ENCODE measurements at places on chromosomes 1 and 21. TPM values are rescaled to one million over a fixed set of nuclear protein-coding genes. Genes with fewer than 3 reads are reported as not detected.

- no peak for DNase-seq
These were observed 48.0 kb downstream of the LYST start for GRCh38 chr1:235818632-235819136.

- no peak for DNase-seq
These were observed 94.0 kb upstream of the KCND3 start for GRCh38 chr1:112083487-112083886.

The MSH4 gene
- 0.01 TPM for polyA plus RNA-seq

- no peak for DNase-seq
These were observed 129.5 kb upstream of the DSCAM start for GRCh38 chr21:40976198-40977109.

The COL6A1 gene
- 4.8 TPM for polyA plus RNA-seq

The PLPPR5 gene
- polyA plus RNA-seq, result not detected

DNA sequence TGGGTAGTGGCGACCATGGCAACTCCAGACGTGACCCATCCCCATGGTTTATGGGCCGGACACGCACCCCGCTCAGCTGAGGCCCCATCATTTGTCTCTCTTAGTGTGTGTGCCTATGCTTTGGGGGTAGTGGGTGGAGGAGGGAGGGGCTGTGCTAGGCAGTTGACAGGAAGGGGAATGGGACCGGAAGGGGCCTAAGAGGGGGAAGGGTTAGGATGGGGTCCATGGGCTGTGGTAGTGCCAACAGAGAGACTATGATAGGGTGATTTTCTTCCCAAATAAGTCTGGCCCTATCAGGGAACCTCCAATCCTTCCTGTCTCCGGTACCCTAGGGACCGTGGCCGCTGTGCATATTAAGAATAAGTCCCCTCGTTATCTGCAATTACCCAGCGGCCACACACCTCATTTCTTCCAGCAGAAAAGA is 9.9 kb downstream of the DMAP1 start:
- DNase-seq, result no peak

- no peak for DNase-seq
These were observed 324.6 kb upstream of the CHRM3 start for GRCh38 chr1:239061770-239062169.

DNA sequence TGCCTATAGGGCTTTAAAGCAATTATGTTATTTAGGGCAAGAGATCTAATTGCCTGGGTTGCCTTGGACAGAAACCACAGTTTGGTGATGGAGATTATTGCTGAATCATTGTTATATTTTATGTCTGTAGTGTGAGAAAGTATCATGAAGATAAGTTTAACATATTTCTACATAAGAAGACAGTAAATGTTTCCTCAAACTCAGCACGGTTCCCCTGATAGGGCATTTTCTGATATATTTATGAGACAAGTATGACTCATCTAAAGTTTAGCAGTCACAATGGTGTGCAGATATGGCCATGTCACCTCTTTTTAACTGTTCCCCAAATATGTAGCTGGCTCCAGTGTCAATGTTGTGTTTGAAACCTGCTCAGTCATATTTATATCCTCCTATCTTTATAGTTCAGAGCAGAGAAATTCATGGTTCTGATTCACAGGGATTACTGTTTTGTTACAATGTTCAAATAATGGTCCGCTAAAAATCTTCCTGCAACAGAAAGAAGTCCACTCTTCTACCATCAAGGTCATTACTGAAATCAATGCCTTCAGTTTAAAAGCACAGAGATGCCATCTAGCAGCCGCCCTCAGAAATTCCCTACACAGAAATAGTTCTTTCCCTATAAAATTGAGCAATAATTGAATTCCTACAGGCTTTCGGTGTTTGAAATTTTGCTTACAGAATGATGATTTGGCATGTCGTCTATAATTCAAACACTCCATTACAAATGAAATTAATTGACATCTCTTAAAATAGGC is 3.7 kb downstream of the OLFM3 start:
- DNase-seq, result no peak

DNA sequence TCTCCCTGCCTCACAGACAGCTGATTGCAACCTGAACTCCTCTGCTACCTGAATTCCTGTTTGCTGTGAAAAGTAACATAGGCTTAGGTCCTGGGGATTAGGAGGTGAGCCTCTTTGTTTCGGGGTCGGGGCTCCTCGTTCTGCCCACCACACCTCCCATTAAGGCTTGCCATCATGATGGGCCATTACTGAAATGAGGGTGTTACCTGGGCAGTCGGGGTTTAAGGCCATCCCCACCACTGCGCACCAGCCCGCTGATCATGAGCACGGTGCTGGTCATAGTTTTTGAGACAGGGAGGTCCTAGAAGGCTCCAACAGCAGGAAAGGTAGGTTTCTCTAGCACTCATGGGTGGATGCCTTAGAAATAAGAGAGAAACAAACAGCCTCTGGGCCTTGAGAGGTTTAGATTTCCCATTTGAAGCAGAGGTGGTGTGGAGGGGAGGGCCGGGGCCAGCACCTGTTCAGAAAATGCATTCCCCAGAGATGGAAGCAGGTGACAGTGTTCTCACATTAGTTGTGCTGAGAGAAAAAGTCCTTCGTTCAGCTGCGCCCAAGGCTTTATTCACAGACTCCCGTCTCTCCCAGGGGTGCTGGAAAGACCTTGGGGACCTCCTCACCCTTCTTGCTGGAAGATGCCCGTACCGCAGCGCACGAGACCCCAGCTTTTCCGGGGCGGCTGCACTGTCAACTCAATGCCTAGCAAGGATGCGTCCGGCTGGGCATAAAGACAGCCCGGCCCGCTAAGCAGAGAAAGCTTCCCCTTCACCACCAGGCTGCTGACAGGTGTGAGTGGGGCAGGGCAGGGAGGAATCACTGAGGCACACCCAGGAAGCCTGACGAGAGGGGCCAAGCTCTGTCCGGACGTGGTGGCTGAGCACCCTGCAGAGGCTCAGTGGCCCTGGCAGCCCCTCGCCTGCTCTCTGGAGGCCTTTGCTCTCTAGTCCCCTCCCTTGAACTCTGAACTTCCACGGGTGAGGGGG is 125.5 kb downstream of the PGBD5 start:
- no peak for DNase-seq

The LCE2A gene
- polyA plus RNA-seq, result not detected

DNA sequence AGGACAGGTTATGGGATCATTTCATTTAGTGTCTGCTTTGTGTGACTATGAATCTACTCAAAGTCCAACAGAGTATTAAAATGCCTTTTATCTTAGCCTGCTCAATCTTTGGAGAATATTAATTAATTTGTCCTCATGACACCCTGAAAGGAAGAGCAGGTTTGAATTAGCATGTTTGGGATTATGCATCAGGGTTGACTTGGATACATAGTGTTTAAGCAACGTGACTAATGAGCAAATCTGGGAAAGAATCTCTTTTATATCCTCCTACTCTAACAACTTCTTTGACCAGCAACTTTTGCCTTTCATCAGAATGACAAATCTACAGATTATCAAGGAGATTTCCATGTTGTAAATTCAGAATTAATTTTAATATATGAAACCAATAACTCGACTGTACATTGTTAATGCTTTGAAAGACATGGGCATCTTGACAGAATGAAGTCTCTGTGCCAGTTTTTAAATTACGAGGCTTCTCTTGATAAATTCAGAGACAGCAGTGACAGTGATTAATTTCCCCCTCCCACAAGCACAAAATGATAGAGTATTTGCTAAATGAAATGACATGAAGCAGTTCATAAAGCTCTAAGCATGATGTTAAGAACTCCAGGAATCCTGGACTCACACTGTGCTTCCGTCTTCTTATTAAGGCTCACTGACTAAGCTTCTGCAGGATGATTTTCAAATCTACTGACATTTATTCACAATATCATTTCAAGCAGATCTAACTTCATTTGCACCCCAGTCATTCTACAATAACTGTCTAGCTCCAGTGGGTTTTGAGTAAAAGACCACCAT is 156.5 kb downstream of the PCNX2 start:
- DNase-seq, result no peak

- no peak for DNase-seq
These were observed 465.3 kb downstream of the RWDD3 start for GRCh38 chr1:95699149-95699953.

DNA sequence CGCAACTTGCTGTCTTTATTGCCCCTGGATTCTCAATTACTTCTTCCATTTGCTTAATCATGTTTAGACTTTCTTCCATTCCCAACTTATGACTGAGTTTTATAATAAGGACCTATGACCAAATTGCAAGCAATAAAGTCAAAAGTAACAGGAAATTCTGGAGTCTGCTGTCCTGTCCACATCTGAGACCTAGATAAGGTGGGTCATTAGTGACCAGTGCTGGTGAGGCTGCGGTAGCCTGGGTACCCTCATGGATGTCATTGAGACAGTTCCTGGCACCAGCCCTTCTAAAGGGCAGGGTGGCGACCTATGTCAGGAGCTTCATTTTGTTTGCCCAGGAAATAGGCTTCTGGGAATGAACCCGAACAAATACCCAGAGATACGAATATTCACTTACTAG is 30.6 kb upstream of the SSBP3 start:
- DNase-seq, result no peak

GRCh38 chr21:18228060-18228739 is 16.4 kb upstream of the CHODL start:
- DNase-seq, result no peak

- DNase-seq, result peak; percentile 63
These were observed 4.7 kb upstream of the FAAP20 start for GRCh38 chr1:2199042-2199810.

- DNase-seq, result no peak
These were observed 17.4 kb upstream of the DPYD start for GRCh38 chr1:97938285-97938642.

The SLC9C2 gene
- polyA plus RNA-seq, result not detected

The SHE gene
- not detected for polyA plus RNA-seq

GRCh38 chr1:55233145-55233777 is 18.1 kb upstream of the USP24 start:
- peak; percentile 81 for DNase-seq

DNA sequence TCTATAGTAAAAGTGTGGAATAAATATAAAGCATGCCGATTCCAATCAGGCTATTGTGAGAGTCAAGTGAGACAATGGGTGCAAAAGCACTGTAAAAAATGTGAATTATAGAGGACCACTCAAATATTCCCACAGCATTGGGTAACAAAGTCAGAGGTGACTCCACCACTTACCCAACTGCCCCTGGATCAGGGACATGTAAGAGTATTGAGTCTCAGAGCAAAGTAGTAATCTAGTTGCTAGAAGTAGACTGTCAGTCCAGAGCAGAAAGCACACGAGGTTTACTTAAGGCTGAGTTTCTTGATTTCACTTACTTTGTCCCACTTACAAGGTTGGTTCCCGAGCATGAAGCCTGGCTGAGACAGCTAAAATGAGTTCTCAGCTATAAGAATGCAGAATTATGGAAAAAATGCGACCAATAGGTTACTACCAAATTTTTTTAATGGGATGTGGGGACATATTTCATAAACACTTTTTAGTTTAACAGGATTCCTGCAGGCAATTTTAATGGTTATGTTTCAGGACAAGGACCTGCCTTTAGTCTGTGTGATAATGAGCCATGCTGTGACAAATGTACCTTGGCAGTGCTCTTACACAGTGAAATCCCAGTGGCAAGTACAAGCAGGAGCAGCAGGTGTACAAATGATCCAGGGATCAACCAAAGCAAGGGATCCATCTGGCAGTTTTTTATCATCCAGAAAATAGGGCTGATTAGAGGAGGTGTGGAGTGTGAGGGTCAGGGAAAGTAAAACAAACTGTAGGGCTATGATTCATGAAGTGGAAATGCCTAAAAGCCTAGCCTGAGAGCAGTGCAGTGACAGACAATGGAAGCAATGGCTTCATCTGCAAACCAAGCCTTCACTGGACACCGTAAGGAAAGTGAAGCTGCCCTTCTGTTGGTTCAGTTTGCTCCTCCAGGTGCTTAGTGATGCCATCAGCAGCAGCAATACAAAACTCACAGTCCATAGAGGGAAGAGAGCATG is 156.2 kb upstream of the SPAG17 start:
- DNase-seq, result no peak

The RGL1 gene
- polyA plus RNA-seq, result 3.4 TPM

DNA sequence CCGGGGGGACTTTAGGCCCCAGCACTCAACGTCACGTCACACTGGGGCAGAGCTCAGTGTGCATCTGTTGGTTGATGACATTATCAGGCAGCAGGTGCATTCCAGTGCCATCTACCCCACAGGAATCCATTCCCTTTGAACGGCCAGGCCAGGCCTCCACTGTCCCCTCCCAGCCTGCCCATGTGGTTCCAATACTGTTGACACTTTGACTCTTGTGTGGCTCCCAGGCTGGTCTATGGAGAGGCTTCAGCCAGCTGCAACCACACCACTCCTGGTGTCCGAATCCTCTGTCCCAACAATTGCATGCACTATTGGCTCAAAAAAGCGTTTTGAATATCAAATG is 92.0 kb upstream of the SIM2 start:
- no peak for DNase-seq

The PKN2 gene
- polyA plus RNA-seq, result 14.0 TPM

GRCh38 chr1:185694081-185694480 is 40.1 kb upstream of the HMCN1 start:
- DNase-seq, result peak; percentile 45

- DNase-seq, result no peak
These were observed 17.9 kb downstream of the MRAP start for GRCh38 chr21:32316361-32317215.

The SLC1A7 gene
- 4.8 TPM for polyA plus RNA-seq

The CASQ2 gene
- polyA plus RNA-seq, result not detected

DNA sequence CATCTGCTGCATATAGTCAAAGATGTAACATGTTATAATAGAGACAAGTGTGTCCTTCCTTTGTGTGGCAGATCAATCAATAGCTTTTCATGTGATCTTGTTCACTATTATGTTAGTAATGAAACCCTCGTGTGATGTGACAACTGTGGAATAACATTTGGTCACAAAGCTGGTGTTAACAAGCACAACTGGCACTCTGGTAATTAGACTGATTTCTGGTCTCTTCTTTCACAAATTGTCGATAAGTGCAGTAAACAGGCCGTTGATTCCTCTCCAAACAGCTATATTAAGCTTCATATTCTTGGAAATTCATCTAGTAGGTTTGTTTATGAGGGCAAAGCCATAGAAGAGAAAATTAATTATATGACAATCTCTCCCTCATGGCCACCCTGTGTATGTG is 616.7 kb upstream of the PTBP2 start:
- no peak for DNase-seq

The GSTM1 gene
- 0.55 TPM for polyA plus RNA-seq

GRCh38 chr1:19684677-19685076 is 20.0 kb downstream of the HTR6 start:
- no peak for DNase-seq

DNA sequence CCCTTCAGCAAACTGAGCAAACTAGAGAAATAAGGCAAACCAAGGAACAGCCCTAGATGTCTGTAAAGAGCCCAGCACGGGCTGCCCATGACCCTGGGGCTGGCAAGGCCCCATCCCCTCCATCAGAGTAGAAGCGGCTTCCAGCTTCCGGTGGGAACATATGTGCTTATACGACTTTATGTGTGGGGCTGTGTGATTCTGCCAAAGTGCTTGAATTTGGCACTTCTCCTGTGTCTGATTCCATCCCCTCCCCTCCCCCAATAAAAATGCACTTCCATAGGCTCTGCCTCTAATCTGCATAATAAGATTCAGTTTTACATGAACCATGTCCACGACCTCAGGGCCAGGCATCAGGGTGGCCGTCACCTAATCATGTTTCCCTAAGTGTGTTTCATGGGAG is 236.6 kb downstream of the DSCAM start:
- DNase-seq, result no peak

The OR14K1 gene
- polyA plus RNA-seq, result not detected

The TFAP2E gene
- polyA plus RNA-seq, result 0.46 TPM

Measured in HepG2 (cell line).